ENCODE measurements at places on chromosomes 6 and 20. TPM values are rescaled to one million over a fixed set of nuclear protein-coding genes. Genes with fewer than 3 reads are reported as not detected.

Gene BFSP1
- 1.5 TPM for total RNA-seq

Gene SLC24A3
- total RNA-seq: 15.7 TPM

Gene IBTK
- 65.4 TPM for total RNA-seq

Gene KCNG1
- total RNA-seq: 3.5 TPM

DNA sequence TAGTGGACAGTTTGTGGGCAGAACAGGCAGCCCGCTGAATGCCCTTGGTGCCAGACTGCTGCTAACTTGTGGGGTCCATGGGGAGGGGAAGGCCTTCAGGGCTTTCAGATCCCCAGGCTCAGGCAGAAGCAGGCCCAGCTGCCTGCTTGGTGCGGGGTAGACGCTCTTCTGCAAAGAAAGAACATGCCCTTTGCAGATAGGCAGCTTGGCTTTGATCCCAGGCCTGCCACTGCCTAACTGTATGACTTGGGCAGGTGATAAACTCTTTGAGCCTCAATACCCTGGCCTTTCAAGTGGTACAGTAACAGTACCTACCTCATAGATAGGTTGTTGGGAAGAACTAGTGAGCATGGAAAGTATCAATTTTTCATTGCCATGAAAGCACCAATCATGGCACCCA is 28.4 kb downstream of the CHMP4B start:
- no peak for DNase-seq

DNA sequence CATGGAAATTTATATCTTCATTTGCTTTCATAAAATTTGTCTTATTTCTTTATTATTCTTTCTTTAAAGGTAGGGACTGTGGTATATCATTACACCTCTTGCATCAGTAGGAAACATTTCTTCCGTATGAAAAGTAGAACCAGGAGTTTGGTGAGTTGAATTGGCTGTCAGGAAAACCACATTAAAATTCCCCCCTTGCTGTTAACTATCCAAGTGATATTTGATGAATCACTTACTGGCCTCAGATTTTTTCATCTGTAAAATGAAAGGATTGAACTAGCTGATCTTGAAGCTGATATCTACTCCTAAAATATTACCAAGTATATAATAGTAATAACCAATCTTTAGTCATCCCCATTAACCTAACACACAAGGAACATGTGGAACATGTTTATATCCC is 460.9 kb downstream of the GJA1 start:
- DNase-seq: no peak

Gene ECT2L
- 0.45 TPM for total RNA-seq

Gene HLA-DQB1
- total RNA-seq: not detected

DNA sequence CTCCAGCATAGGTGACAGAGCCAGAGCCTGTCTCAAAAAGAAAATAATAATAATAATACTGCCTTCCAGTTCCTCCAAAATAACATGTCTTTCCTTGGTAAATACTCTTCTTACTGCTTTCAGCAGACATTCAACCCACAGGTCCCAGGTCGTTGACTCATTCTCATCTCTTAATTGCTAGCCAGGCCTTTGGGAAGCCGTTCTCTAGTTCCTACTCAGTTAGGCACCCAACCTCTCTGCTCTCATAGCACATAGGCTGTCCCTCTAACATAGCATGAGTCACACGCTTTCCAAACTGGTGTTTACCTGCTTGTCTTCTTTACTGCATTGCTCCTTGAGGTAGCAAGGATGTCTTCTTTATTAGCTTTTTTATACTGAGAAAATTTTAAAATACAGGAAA is 98.8 kb downstream of the LAMA2 start:
- DNase-seq: no peak

GRCh38 chr20:5003626-5004025 is 2.3 kb upstream of the SLC23A2 start:
- DNase-seq: no peak

DNA sequence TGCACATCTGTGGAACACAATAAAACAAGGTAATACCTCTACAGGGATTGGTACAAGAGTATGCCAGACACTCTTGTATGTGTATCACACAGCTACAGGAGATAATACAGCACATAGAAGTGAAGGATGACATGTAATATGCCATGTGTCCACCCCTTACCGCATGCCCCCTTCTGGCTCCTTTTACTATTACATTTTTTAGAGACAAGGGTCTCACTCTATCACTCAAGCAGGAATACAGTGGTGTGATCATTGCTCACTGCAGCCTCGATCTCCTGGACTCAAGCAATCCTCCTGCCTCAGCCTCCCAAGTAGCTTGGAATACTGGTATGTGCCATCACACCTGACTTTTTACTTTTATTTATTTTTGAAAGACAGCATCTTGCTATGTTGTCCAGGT is 4.2 kb upstream of the NCR3 start:
- DNase-seq: no peak

Gene SDC4
- total RNA-seq: 1.6 TPM

Gene PLEKHG1
- total RNA-seq: 45.2 TPM

GRCh38 chr6:122799916-122800686 is 11.0 kb downstream of the SMPDL3A start:
- DNase-seq: no peak

GRCh38 chr6:50791900-50792508 is 26.7 kb upstream of the TFAP2B start:
- DNase-seq: peak; percentile 3

DNA sequence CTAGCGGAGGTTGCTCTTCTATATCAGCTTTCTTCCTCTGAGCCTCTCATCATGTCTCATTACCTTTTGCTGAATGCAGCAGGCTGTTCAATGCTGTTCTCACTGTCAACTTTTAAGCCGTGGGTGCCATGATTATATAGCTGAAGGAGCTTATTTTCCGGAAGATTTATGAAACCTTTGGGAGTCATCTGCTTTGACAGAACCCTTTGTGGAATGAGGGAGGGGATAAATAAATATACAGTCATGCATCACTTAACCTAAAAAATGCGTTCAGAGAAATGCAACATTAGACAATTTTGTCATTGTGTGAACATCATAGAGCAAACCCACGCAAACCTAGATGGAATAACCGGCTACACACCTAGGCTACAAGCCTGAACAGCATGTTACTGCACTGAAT is 102.2 kb upstream of the AKAP12 start:
- DNase-seq: no peak

Gene HLA-A
- 38.9 TPM for total RNA-seq

DNA sequence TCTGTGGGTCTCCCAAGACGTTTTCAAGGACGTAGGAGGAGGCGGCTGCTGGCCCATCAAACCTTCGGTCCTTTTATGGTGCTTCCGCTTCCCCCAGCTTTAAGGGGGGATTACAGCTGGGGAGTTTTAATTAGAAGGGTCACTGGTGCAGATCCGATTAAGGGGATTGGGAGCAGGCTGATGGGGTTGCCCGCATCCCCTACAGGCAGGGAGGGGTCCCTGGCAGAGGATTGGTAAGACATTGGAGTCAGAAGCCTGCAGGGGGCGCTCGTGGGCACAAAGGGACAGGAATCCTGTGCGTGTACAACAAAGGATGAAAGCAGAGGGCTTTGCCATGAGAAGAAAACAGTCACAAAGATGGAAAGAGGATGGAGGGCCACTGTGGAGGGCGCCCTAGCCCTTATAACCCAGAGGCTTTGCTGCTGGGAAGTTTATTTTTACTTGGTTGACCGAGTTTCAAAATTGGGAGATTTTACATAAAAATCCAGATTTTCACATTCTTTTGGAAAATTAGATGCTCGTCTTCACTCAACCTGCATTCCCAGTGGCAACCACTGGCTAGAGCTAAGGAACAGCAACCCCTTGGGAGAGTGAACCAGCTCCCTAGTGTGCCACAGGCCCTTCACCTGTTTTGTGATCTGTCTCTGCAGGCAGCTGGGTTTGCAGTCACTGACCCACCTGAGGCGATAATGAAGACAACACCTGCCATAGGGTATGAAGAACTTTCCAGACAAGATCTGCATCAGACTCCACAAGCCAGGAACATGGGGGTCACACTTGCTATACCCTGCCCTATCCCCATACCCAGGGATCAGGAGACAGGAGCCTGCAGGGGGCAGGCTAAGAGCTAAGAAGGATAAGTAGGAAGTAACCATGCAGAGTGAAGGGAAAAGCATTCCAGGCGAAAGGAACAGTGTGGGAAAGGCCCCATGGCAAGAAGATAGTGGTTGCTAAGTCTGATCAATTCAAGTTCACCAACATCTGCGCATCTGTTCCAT is 97.7 kb downstream of the KCNB1 start:
- peak; percentile 17 for DNase-seq

GRCh38 chr6:161701056-161701455 is 427.2 kb upstream of the AGPAT4 start:
- DNase-seq: no peak

DNA sequence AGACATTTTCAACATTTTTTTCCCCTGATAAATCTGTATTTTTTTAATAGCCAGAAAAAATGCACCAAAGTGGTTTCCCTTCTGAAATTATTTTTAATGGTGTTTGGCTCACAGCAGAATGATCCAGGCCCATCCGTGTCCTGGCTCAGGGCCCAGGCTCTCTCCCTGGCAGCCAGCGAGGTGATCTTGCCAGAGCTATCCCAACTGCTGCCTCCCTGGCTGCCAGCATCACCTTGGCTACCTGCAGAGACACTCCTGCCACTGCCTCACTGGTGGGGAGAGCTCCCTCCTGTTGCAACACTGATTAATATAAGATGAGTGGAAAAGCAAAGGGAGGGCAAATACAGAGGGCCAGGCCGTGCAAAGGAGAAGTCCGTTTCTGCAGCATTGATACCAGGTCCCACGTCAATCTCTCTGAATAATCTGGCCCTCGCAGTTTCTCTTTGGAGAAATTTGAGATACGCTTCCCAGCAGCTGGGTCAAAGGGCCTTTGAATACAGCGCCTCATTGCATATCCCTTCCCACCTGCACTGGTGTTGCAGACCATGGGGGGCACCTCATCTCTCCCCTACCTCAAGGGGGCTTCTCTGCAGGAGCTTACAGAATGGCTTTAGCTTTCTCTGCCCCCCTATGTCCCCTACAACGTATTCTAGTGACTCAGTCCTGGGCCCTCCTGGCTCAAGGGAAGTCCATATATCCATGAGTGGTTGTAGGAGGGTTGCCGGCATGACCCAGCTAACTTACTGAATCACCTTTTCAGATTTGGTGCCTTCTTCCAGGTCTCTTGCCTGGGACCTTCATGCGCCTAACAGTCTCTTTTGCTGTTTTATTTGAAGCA is 12.8 kb upstream of the DSTN start:
- peak; percentile 94 for DNase-seq

GRCh38 chr6:139433631-139434419 is 59.4 kb upstream of the CITED2 start:
- no peak for DNase-seq

Gene ZC3H12D
- 0.36 TPM for total RNA-seq

- no peak for DNase-seq
These were observed 15.0 kb downstream of the CCN2 start for GRCh38 chr6:131936156-131936555.

DNA sequence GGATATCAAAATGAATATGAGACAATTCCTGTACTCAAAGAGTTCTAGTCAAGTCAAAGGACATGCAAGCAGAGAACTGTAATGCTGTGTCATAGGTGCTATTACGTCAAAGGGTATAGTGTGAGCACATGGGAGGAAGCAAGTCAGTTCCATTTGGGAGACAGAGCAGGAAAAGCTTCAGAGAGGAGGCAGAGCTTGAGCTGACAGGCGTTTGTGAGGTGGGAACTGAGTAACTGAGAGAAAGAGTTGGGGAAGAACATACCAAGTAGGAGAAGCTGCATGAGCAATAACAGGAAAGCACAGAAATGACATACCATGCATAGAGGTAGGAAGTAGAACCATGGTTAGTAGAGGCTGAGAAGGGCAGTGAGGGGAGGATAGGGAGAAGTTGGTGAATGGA is 15.2 kb upstream of the SSR1 start:
- no peak for DNase-seq

Gene TRIM40
- not detected for total RNA-seq

DNA sequence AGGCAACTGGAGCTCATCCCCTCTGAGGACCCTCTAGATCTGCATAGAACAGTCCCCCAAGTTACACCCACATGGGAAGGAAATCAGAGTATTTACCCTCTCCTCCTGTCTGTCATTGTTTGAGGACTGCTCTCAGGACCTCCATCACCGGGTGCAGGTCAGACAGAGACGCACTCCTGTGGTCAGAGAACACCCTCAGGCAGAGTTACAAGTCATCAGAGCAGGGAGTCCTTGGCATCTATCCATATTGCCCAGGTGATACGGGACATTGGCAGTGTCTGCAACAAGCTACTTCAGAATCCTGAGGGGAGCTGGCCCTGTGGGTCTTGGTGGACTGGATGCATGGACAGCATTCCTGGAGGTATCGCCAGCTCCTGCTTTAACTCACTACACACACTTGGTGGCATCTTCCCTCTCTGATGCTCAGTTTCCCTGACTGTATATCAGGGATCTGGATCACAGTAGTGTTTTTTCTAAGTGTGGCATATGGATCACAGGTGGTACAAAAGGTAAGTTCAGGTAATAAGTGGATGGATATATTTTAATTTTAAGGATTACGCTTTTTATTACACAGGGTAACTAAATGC is 15.1 kb upstream of the ISM1 start:
- DNase-seq: no peak

DNA sequence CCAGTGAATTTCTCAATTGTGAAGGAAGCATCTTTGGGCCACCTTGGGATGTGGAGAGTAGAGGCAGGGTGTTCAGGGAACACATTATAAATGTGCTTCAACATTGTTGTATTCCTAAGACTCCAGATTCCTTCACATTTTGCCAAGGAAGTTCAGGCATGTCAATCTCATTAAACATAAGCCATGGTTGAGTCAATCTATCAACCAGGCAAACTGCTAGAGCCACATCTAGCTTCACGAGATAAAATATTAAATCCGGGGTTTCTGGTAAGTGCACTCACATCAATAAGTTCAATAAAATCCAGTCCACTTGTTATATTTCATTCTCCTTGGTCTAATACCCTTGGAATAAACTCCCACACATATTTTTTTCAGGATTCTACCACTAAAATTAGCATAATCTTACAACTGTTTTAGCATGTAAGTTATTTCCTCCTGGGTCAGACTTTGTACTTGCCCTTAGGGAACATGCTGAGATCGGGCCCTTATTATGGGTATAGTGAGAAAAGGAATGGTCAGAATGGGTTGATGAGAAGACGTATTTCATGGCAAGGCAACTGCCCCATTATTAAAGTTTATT is 93.6 kb downstream of the ADTRP start:
- DNase-seq: no peak

- DNase-seq: no peak
These were observed 42.0 kb downstream of the CDS2 start for GRCh38 chr20:5168651-5169396.

GRCh38 chr6:38687549-38687948 is 15.4 kb downstream of the GLO1 start:
- no peak for DNase-seq

Gene LY6G6C
- not detected for total RNA-seq

- peak; percentile 66 for DNase-seq
These were observed 53.3 kb upstream of the KLHL31 start for GRCh38 chr6:53718597-53719460.

DNA sequence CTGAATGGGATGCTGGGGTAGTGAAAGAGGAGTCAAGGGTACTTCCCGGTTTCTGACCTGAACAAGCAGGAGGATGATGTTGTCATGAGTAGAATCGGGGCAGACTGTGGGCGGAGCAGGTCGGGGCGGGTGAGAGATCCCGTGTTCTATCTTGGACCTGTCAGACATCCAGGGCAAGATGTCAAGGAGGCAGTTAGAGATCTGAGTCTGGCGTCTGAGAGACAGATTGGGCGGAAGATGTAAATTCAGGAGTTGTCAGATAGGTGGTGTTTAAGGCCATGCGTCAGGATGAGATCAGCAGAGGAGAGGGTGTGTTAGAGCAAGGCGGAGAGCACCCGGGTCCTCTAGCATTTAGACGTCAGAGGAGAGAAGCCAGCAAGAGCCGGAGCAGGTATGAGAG is 115.5 kb downstream of the DLGAP4 start:
- no peak for DNase-seq

- no peak for DNase-seq
These were observed 7.5 kb downstream of the MEA1 start for GRCh38 chr6:43006251-43006650.
